Activated CD8-positive, alpha-beta memory T cell treated with anti-CD3 and anti-CD28 coated beads for 1 hour (primary cell): ENCODE measurements at places on chromosomes 1 and 21.

DNA sequence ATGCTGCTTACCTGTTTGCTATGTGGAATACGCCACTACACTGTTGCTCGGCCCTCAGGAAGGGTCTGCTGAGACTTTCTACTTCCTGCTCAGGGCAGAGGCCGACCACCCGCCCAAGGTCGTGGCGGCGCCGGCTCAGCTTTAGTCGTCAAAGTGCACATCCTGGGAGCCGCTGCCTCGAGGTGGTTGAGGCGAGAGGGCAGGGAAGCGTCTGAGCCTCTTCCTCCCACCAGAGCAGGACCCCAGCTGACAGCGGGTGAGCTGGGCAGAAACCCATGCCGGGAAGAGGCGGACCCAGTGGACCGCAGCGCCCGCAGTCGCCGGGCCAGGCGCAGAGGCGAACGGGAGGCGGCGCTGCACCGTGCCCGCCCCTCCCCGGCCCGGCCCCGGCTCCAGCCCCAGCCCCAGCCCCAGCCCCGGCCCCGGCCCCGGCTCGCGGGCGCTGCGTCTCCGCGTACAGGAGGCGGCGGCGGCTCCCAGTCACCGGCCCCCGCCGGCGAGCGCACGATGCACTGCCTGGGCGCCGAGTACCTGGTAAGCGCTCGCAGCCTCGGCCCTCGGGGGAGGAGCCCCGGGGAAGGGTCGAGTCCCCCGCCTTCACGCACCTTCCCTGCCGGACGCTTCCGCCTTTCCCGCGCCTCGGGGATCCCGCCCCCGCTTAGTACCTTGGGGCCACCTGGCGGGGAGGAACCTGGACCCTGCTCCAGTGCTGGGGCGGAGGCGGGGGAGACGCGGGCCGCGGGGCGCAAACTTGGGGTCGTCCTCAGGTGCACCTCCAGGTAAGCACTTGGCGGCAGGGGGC, at the start of gene SLC44A3:
Gene SLC44A3 (plus strand): TSS at position 413 of the 802 bp plus-strand sequence. CDS start 95 bp downstream, at position 508.
- no peak for DNase-seq

DNA sequence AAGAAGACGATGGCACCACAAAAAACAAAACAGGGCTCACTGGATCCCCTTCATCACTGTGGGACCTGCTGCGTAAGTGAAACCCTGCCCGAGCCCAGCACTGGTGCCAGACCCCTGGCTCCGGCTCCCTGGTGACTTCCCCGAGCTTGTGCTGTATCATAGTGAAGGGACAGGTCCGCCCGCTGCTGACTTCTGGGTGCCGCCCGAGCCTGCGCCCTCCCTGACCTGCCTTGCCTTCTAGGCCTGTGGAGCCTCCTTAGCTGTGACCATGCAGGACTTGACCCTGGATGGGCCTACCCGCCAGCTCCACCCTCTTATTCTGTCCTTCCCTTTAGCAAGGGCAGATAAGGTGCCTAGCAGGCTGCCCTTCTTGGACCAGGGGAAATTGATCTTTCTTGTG, 7.9 kb downstream of the TEX35 start:
- DNase-seq: no peak

- DNase-seq: no peak
Measured at GRCh38 chr21:29711236-29711635, 228.6 kb downstream of the GRIK1 start.

DNA sequence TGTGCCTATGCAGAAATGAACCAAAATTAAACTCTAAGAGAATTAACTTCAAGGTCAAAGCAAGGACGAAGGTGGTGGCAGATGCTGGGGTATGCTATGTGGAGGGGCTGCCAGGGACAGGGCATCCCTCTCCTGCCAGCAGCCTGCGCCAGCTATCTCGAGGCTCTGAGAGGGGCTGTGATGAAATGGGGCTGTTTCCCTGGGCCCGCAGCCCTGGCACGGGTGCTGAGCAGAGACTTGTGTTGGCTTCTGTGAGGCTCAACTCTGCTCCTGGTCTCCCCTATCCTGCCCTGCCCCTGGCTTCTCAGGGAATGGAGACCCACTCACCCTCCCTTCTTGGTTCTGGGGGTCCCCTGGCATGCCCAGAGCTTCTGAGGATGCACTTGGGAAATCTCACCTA, 41.9 kb upstream of the TIAM1 start:
- DNase-seq: no peak

DNA sequence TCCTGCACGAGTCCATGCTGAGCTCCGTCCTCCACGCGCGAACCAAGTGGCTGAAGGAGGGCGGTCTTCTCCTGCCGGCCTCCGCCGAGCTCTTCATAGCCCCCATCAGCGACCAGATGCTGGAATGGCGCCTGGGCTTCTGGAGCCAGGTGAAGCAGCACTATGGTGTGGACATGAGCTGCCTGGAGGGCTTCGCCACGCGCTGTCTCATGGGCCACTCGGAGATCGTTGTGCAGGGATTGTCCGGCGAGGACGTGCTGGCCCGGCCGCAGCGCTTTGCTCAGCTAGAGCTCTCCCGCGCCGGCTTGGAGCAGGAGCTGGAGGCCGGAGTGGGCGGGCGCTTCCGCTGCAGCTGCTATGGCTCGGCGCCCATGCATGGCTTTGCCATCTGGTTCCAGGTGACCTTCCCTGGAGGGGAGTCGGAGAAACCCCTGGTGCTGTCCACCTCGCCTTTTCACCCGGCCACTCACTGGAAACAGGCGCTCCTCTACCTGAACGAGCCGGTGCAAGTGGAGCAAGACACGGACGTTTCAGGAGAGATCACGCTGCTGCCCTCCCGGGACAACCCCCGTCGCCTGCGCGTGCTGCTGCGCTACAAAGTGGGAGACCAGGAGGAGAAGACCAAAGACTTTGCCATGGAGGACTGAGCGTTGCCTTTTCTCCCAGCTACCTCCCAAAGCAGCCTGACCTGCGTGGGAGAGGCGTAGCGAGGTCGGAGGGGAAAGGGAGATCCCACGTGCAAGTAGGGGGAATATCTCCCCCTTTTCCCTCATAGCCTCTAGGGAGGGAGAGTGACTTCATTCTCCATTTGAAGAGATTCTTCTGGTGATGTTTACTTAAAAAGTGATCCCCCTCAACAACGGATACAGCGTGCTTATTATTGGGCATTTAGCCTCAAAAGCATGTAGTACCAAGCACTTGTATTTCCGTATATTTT, 991 bp downstream of the PRMT6 start:
- DNase-seq: no peak

DNA sequence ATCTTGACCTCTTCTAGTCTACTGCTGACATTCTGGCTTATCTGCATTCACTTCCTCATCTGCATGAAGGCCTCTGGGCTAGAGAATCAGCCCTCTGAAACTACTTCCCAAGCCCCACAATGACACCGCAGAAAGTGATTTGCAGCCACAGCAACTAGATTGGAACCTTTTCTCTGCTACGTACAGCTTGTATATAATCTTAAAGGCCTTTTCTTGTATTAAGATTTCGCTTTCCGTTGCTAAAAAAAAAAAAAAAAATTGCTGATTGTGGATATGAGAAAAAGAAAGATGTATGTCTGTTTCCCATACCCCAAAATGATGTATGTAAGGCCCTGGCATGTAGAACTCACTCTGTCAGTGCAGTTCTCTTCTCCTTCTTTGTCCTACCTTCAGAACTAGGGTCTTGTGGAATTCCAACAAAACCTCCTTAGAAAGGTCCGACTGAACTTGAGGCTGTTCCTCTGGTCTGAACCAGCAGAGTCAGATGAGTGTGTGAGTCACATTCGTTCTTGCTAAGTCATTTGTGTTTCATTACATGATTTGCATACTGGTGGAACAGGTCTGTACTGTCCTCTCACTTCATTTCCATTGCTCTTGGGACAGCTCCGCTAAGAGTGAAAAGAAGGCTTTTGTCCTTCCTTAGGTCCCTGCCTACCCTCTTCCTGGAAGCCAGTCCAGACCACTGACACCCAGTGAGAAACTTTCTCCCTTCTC, 62.7 kb downstream of the PLPP3 start:
- no peak for DNase-seq

DNA sequence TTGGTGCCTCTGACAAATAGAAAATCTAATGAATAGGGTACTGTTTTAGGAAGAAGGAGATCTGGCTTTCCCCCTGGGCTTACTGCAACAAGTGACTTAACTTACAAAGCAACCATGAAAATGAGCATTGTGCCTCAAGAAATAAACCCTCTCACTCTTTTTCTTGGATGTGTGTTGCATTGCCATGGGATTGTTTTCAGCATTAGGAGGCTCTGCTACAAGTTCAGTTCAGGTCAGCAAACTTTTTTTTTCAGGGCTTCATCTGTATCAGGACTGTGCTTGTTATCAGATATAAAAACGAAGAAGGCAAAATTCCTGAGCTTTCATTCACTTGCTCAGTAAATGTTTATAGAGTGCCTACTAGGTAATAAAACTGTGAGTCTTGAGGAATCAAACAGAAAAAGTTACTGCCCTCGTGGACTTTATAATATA, 37.8 kb upstream of the DOCK7 start:
- no peak for DNase-seq

GRCh38 chr1:28864695-28865094, 49.7 kb upstream of the EPB41 start:
- DNase-seq: no peak

DNA sequence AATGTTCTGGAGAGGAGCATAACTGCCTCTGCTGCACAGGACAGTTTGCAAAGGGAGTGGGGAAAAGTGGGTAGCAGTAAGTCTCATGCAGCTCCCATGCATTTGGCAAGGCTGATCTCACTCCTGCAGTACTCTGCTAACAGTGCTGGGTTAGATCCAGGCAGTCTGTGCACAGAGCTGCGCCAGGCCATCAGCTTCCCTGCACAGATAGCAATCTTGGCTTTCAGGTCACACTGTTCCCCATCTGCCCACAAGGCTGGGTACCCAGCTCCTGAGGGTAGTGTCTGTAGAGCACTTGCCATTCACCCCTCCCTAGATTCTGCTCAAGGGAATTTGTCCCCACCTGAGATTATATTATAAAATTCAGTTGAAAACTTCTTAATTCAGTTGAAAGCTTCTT, 72.1 kb downstream of the SH3BGR start:
- no peak for DNase-seq

DNA sequence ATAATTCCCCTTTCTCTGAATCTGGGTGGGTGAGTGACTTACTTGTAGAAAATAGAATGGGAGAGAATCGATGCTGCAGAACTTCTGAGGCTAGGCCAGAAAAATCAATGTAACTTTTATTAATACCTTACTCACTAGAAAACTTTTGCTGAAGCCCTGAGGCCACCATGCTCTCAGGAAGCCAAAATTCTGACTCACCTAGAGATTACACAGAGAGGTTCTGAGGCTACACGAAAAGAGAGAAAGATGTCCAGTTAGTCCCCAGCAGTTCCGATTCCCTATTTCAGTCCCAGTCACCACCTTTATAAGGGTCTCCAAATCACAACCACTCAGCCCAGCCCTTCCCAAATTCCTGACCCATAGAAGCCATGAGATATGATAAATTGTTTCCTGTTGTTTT, 135.2 kb downstream of the NTPCR start:
- no peak for DNase-seq

- no peak for DNase-seq
Measured at GRCh38 chr1:234909851-234910250, 218.8 kb downstream of the TOMM20 start.

DNA sequence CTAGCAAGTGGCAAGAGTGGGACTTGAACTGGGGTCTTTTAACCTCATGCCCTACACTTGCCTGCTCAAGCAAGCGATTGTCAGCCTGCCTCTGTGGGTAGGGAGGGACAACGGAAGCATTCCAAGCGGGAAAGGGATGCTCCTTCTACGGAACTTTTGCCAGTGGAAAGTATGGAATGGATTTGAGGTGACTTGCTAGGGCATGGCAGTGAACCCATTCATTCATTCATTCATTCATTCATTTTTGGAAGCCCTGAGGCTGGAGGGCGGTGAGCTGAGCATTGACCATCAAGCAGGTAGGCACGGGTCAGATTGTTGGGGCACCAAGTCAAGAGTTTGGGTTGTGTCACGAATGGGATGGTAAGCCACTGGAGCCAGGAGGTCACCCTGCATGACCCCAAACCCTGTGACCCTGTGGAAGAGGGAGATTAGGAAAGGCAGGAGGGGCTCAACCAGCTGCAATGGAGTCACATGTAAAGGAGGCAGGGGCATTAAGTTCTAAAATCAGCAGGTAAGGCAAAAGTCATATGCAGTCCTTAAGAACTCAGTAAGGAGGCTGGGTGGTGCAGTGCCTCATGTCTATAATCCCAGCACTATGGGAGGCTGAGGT, 11.8 kb upstream of the CITED4 start:
- DNase-seq: no peak

DNA sequence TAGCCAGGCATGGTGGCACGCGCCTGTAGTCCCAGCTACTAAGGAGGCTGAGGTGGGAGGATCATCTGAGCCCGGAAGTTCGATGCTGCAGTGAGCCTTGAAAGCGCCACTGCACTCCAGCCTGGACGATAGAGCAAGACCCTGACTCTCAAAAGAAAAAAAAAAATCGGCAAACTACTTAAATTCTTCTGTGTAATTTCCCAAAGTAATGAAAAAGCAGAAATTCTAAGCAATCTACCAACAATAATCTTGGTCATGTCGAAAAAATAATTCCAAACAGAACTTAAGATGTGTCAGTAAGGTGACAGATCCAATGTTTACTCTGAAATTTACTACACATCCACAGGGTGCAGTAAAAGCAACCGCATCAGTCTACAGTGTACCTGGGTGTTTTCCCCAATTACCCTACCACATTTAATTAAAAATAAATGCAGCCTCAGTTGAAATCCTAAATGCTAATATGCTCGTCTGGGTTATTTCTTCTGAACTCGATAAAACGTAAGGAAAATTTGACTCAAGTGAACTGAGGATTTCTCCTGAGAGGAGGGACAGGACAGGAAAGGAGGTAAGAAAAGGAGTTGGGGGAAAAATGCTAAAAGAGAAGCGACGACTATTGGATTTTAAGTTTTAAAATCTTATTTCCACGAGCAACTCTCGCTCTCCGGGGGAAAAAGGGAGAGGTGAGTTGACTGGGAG, 801 bp downstream of the EPRS1 start:
- no peak for DNase-seq

DNA sequence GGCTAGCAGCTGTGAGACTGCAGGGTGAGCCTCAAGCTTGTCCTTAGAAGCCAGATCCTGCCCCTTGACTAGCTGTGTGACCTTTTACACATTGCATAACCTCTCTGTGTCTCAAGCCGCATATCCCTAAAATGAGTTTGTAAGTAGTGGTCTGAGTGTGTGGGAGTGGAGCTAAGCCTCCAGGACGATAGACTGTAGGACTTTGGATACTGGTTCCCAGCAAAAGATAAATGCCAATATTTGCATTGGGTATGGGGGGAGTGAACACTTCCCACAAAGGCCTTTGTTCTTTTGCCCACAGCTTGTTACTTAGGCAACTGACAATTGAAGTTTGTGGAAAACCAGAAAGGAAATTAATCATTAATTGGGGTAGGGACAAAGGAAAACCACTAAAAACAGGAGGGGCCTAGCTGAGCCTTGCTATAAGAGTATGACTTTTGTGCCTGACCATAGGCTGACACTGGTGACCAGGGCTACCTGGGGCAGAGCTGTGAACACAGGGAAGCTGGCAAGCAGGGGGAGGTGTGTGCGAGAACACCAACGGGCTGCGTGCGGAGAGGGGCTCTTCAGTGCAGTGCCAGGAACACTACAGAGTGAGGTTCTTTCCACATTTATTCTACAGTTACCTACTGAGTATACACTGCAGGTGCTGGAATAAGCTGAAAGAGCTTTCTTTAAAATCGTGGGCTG, 102.4 kb upstream of the ETV3 start:
- no peak for DNase-seq

GRCh38 chr21:38839328-38840286, 33.9 kb downstream of the ETS2 start:
- DNase-seq: no peak

- no peak for DNase-seq
Measured at GRCh38 chr21:10273196-10273595, 248.2 kb upstream of the TPTE start.
